ENCODE measurements at places on chromosomes 3 and 15.

- DNase-seq = no peak
Measured at GRCh38 chr3:69180869-69181591, 58.6 kb upstream of the LMOD3 start.

- DNase-seq = no peak
Measured at GRCh38 chr3:14346642-14347041, 55.8 kb upstream of the SLC6A6 start.

DNA sequence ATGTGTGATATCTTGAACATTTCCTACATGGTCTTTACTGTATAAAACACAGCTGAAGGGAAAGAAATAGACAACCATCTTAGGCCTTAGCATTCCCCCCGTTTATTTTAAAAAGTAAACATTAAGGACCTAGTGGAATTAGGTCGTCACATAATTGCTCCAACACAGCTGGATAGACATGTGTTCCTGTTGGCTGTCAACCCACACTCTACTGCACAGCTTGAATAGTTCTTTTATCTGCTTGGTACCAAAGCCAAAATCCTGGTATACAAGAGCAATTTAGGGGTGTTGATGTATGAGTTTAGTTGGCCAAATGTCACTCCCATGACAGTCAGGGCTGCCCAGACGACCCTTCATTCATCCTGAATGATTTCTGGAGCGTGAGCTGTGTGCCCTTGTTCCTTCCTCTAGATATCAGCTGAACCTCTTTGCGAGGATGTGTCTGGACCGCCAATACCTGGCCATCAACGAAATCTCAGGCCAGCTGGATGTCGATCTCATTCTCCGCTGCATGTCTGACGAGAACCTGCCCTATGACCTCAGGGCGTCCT, 179.7 kb downstream of the ITPR1 start:
- no peak for DNase-seq

GRCh38 chr15:96783746-96784145, 453.2 kb downstream of the NR2F2 start:
- no peak for DNase-seq

GRCh38 chr3:39051649-39052561, at the start of the genes SCN11A and WDR48:
TSS of gene SCN11A (minus strand) at chr3:39051944. CDS start at chr3:38950362, 101,582 bp downstream.
TSS of gene WDR48 (plus strand) at chr3:39052016. CDS start at chr3:39052026, 10 bp downstream.
- DNase-seq = peak; percentile 95

DNA sequence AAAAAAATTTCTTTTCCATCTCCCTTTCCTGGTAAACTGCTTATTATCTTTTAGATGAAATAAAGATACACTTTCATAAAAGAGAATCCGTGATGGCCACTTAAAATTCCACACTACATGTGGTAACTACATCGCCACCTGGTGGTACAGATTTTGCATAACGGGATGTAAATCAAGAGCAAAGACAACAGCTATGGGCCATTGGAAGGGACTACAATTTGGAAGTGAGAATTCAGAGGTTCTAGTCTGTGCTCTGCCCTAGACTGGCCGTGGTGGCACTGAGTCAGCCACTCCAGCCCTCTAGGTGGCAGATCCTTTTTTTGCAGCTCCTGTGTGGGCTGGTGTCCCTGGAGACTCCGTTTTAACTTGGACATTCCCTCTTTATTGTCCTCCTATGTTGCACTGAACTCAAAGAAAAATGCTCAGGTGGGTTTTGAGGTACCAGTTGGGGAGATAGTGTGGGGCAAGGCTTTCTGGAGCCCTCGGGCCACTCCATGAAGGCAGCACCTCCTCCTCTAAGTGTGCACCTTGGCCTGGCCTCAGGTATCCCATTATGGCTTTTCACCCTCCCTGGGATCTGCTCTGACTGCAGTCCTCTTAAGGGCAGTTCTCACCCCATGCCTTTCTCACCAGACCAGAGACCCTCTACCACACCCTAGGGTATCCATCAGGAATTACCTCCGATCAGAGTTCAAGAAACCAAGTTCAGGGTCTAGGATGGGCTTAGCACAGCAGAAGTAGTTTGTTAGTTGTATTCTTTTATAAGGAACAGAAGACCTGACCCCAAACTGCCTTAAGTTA, 54.9 kb downstream of the SPSB4 start:
- DNase-seq = peak; percentile 59

DNA sequence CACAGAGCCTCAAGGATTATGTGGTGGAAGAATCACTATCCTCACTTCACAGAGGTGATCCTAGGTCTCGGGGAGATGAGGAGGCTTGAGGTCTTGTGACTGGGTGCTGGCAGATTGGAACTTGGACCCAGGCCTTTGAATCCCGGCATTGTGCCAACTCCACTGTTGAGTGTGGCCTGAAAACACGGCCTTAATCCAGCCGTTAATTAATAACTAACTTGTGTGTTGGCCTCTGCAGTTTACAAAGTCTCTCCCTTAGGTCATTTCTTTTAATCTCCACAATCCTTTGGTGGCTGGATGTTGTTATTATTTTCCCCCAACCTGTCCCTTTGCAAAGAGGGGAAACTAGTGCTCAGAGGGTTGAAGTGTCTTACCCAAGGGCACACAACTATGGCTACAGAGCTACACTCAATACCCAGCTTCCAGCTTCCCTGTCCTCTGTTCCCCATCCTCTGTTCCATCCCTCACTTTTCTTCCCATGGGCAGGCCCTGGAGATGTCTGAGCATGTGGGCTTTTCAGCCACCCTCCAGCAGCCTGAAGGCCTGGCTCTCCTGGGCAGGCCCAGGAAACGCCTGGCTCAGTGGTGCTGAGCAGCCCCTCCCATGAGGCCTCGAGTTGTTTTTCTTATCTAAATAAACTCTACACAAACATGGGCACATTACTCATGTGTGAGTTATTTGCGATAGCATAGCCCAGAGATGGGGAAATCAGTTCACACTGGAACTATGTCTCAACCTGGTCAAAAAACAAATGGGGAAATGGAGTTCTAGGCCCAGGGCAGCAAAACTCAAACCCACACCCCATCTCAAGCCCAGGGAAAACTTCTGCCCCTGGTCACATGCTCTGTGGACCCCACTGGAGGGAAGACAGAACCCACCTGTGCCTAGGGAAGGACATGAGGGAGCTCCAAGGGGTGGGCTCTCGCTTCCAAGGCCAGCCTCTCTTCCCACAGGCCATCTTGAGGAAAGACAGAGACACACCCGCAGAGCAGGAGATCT, 16.8 kb upstream of the SMAD3 start:
- no peak for DNase-seq

- DNase-seq = no peak
Measured at GRCh38 chr15:83248151-83249029, 36.1 kb downstream of the BNC1 start.

- DNase-seq = no peak
Measured at GRCh38 chr3:13192471-13193213, 119.4 kb upstream of the IQSEC1 start.

DNA sequence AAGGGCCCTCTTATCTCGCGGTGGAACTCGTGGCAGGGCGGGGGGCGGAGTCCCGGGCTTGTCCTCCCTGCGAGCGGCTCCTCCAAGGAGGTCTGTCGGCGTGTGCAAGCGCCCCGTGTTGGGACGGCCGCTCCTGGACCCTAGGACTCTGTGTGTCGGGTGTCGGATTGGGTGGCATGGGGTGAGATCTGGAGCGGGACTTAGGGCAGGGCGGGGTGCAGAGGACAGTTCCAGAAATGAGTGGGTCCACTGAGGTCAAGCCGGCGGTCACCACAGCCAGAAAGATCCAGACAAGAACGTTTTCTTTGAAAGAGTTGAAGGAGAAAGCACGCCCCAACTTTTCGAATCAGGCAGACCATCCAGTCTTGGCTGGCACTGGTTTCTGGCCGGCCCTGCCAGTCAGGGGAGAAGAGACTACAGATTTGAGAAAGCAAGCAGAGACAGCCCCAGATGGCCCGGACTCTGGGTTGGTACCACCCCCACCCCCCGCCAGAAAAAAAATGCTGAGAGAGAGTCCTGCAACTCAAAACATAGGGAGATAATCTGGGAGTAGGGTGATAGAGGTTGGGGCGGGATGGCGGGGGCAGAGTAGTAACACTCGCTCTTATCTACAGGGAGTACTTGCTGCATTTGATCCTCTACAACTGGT, 784 bp upstream of the CISH start:
- no peak for DNase-seq

DNA sequence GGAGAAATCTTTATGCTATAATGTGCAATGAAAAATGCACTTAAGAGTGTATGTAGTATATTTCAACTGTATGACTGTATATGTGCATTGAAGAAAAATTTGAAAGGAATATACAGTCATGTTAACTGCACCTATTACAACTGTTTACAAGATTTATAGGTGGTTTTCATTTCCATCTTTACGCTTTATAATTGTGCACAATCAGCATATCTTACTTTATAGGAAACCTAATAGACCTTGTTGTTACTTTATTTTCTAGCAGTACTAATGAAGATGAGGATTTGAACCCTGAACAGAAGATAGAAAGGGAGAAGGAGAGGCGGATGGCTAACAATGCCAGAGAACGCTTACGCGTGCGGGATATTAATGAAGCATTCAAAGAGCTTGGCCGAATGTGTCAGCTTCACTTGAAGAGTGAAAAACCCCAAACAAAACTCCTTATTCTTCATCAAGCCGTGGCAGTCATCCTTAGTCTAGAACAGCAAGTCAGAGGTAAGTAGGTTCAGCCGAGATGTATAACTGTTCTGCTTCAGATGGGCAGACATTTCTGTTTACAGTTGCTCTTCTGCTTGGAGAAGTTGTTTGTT, 103.4 kb upstream of the CGNL1 start:
- DNase-seq = no peak

DNA sequence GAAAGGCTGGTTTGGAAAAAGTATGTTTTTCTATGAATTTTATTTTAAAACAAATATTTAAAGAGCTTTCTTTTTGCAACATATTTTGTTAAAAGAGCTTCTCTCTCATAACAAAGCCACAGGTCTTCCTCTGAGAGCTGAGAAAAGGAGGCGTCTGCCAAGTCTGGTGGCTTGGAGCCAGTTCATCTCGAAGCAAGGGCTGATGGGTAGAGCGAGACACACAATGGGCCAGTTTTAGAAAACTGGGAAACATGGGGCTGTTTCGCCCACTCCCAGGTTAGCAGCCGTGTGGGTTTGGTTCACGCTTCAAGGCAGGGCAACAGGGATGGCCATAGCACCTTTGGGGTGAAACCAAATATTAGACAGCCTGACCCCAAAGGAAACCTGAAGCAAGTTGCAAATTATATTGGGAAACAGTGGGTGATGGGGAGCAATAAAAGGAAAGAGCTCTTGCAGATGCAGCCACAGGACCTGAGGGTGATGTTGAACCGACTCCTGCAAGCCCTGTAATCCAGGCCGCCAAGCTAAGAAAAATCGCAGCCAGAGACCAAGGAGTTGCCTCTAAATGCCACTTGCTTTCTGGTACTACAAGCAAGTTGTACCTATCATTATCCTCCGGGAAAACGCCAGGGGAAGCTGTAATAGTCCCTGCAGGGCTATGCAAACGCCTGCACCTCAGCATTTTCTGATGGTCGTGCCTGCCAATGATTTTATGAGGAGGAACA, 88.4 kb upstream of the GALNT15 start:
- no peak for DNase-seq

GRCh38 chr3:11845651-11846050, 1.0 kb downstream of the TAMM41 start:
- no peak for DNase-seq

GRCh38 chr3:21620511-21621155, 130.4 kb downstream of the ZNF385D start:
- DNase-seq = no peak

GRCh38 chr3:185572183-185572582, 13.9 kb upstream of the SENP2 start:
- no peak for DNase-seq

DNA sequence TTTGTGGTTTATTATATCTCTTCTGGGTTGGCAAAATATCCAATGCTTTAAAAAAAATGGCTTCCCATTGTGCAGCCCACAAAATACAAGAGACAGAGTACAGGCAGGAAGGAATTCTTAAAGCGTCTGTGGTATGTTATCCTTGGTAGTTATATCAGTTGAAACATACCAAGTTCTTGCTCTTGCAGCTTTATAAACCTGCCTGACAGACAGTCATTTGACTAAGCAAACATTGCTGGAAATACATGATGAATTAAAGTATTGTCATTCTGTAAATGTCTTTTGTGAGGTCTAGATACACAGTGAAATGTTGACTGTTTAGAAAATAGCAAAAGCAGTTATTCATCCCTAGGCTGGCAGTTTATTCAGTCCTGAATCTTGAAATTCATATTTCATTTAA, 44.8 kb upstream of the MAP3K13 start:
- DNase-seq = peak; percentile 60

- DNase-seq = no peak
Measured at GRCh38 chr15:63086947-63087346, 34.7 kb upstream of the LACTB start.

GRCh38 chr15:61685534-61685933, 374.7 kb downstream of the VPS13C start:
- DNase-seq = no peak

- DNase-seq = no peak
Measured at GRCh38 chr3:57756528-57757401, 656 bp downstream of the SLMAP start.

GRCh38 chr3:57949785-57950615, 58.2 kb upstream of the FLNB start:
- DNase-seq = peak; percentile 45

DNA sequence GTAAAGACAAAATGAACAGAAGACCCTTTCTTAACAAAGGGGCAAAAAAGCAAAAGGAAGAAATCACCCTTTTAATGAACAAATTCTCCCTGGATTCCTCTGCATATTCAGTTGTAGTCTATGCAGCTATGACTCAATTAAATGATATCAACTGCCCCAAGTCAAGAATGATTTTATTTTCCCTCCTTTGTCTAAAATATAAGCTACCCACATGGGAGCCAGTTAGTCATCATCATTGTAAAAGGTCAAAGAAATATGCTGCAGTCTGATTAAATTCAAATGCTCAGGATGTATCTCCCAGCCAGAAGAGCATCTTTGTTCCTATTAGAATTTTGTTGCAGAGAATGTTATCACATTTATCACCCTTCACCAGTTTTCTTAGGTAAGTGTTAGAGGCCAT, 84.0 kb downstream of the SST start:
- DNase-seq = peak; percentile 63

DNA sequence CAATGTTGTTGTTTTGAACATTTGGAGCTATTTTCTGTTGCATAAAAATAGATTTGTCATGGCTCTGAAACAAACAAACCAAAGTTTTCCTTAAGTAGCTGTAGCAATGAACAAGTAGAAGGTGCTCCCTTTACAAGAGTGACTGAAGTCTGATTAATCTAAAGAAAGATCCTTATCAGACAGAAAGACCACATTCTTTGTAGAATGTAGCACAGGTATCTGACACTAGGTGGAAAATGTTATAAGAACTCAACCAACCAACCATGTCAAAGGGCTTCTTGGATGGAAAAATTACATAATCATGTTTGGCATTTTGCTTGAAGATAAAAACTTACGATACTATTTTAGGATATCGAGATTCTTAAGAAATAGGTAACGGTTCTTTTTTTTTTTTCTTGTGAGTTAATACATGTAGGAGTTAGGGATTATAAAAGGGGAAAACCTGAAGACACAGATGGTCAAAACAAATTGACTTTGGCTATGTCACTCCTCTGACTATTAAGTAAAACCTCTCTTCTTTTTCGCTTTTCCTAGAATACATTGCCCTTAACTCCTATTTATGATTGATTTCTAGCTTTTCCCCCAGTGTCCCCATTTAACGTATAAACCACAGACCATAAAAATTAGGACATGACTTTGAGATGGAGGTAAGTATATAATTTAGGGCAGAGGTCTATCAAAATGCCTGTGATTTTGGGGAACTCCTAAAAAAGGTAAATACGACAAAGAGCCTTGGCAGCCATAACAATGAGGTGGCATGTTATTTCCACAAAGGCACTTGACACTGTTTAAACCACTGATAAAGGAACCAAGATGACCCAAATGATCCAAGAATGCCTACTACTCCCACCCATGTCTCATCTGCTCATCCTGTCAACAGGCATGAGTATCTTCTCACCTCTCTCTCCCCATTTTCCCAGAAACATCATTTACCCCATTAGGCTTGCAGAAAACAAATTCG, 72.0 kb downstream of the CCR4 start:
- DNase-seq = no peak
